ENCODE measurements at places on chromosomes 7 and 10. TPM values are rescaled to one million over a fixed set of nuclear protein-coding genes. Genes with fewer than 3 reads are reported as not detected.

DNA sequence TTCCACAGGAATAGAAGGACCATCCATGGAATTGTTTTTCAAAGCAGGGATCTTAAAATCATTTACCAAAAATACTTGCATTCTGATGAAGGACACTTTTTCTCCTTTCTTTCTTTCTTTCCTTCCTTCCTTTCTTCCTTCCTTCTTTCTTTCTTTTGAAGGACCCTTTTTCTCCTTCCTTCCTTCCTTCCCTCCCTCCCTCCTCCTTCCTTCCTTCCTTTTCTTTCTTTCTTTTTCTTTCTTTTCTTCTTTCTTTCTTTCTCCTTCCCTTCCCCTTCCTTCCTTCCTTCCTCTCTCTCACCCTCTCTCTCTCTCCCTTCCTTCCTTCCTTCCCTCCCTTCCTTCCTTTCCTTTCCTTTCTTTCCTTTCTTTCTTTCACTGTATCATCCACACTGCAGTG, 74.8 kb downstream of the PRKCQ start:
- H3K27me3 ChIP-seq, result no peaks in the 10 kb centered on the region
- no peaks in the 10 kb centered on the region for H3K4me1 ChIP-seq
- H3K4me3 ChIP-seq, result no peak overlapping the region
- no peak for DNase-seq
- no peak overlapping the region for H3K27ac ChIP-seq

DNA sequence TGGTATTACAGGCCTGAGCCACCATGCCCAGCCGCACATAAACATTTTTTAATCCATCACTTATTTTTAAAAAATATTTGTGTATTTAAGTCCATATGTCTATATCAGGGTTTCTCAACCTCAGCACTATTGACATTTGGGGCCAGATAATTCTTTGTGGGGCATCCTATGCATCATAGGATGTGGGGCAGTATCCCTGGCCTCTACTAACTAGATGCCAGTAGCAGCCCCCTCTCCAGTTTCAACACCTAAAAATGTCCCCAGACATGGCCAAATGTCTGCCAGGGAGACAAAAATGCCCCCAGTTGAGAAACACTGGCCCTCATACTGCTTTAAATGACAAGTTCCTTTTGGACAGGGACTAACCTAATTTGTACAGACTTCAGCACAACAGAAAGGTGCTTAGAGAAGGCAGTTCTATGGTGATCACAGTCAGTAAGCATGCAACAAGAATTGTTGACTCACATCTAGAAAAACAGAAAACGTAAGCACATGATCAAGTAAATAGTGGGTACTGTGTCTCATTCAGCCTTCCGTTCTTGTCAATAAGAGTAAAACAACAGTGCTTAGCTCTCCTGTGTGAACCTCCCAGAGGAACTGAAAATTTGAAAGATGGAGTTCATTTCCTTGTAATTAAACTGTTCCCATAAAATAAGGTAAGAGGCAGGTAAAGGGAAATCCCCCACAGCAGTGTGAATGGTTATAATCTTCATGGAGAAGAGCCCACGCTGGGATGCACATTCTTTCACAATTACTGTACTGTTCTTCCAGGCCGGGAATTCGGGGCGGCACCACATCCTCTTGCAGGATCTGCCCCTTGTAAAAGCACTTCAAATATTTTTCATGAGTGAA, 17.3 kb upstream of the ADRB1 start:
- H3K4me3 ChIP-seq, result no peak overlapping the region
- H3K4me1 ChIP-seq, result peaks cover under 1% of the 10 kb centered on the region
- no peak for DNase-seq
- peak overlapping the region; percentile 26 for H3K27ac ChIP-seq
- no peaks in the 10 kb centered on the region for H3K27me3 ChIP-seq

- no peaks in the 10 kb centered on the region for H3K36me3 ChIP-seq
- H3K27me3 ChIP-seq, result no peaks in the 10 kb centered on the region
- no peaks in the 10 kb centered on the region for H3K4me1 ChIP-seq
- no peak overlapping the region for H3K4me3 ChIP-seq
- H3K27ac ChIP-seq, result no peak overlapping the region
Observed at GRCh38 chr7:89593125-89593524, 561.1 kb upstream of the STEAP1 start.

GRCh38 chr10:133173860-133174640, 14.0 kb downstream of the KNDC1 start:
- H3K27me3 ChIP-seq, result no peaks in the 10 kb centered on the region
- no peak for DNase-seq
- no peaks in the 10 kb centered on the region for H3K36me3 ChIP-seq
- H3K27ac ChIP-seq, result no peak overlapping the region
- H3K4me1 ChIP-seq, result no peaks in the 10 kb centered on the region

GRCh38 chr10:57334523-57334922, 933.2 kb downstream of the IPMK start:
- no peaks in the 10 kb centered on the region for H3K27me3 ChIP-seq
- H3K4me1 ChIP-seq, result no peaks in the 10 kb centered on the region
- no peak for DNase-seq
- H3K4me3 ChIP-seq, result no peak overlapping the region
- H3K27ac ChIP-seq, result no peak overlapping the region

GRCh38 chr10:80292607-80293239, 3.3 kb upstream of the MAT1A start:
- DNase-seq, result no peak
- H3K27ac ChIP-seq, result no peak overlapping the region
- H3K4me3 ChIP-seq, result no peak overlapping the region
- no peaks in the 10 kb centered on the region for H3K4me1 ChIP-seq
- no peaks in the 10 kb centered on the region for H3K36me3 ChIP-seq
- H3K27me3 ChIP-seq, result no peaks in the 10 kb centered on the region

- H3K4me1 ChIP-seq, result no peaks in the 10 kb centered on the region
- no peak overlapping the region for H3K4me3 ChIP-seq
- DNase-seq, result no peak
Observed at GRCh38 chr7:105916603-105917002, 40.2 kb upstream of the ATXN7L1 start.

DNA sequence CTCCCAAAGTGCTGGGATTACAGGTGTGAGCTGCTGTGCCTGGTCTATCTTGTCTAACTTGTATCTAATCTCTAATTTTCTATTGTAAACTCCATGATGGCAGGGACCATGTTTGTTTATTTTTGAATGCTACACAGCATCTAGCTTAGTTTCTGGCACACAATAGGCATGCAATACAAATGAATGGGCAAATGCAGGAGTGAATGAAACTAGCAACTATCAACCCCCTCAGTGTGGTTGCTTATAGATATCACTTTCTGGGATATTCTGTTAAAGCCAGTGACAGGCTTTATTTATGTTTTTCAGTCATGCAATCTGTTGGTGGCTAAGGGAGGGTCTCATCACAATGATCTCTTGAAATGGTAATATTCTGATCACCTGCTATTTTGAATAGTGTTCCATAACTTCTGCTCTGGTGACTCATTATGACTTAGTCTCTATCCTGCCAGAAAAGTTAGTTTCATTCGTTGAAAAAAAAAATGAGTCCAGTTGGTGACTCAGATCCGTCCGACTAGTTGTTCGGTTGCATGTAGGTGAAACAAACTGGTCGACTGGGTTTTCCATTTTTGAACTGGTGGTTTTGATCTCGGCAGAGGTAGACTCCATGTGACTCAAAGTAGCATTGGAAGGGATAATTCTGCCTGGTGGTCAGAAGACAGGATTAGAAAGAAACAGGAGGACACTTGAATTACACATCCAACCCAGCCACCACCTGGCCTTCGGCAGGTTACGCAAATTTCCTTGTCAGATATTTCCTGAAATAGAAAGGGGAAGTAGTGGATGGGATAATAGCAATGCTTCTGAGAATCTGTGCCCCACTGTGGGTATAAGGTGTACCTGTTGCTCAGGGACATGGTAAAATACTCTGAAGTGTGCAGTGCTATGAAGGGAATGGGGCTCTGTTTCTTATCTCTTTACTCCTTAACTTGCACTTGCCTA, 76.8 kb downstream of the GATA3 start:
- H3K4me3 ChIP-seq, result no peak overlapping the region
- H3K27me3 ChIP-seq, result no peaks in the 10 kb centered on the region
- no peak for DNase-seq
- no peaks in the 10 kb centered on the region for H3K36me3 ChIP-seq
- H3K4me1 ChIP-seq, result no peaks in the 10 kb centered on the region
- no peak overlapping the region for H3K27ac ChIP-seq

DNA sequence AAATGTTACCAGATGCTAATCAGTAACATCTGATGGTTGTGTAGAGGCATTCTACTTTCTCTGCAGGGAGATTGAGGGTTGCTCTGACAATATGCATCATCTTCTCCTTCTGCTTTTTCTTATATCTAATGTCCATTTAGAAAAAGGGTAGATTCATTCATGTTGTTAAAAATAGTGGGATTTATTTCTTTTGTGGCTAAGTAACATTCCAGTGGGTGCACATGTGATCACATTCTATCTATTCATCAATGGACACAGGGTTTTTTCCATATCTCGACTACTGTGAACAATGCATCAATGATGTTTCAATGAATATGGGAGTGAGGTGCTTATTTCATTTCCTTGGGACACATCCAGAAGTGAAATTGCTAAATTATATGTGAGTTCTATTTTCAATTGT, 103.9 kb downstream of the CRPPA start:
- no peaks in the 10 kb centered on the region for H3K27me3 ChIP-seq
- H3K4me1 ChIP-seq, result no peaks in the 10 kb centered on the region
- H3K27ac ChIP-seq, result no peak overlapping the region
- DNase-seq, result no peak
- no peak overlapping the region for H3K4me3 ChIP-seq
- no peaks in the 10 kb centered on the region for H3K36me3 ChIP-seq

- no peak overlapping the region for H3K4me3 ChIP-seq
- no peak overlapping the region for H3K27ac ChIP-seq
- H3K27me3 ChIP-seq, result no peaks in the 10 kb centered on the region
- no peak for DNase-seq
- no peaks in the 10 kb centered on the region for H3K4me1 ChIP-seq
Observed at GRCh38 chr10:70584366-70584765, 18.2 kb downstream of the PRF1 start.

DNA sequence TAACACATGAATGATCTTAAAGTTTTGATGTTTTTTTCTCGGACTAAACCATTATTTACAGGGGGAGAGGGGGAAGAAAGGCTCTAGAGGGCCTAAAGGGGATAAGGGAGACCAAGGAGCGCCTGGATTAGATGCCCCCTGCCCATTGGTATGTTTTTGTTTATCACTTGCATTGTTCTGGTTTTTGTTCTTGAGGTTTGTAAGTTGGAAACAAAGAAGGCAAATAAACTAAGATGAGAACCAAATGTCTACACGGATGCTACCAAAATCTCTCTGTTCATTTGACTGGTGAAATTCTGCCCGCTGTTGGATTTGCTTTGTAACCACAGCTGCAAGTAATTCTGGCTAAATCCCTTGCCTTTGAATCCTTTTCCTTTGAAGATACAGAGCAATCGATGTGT, 99.8 kb upstream of the MACROH2A2 start:
- H3K4me1 ChIP-seq, result no peaks in the 10 kb centered on the region
- no peak overlapping the region for H3K4me3 ChIP-seq
- DNase-seq, result no peak
- H3K27me3 ChIP-seq, result no peaks in the 10 kb centered on the region

DNA sequence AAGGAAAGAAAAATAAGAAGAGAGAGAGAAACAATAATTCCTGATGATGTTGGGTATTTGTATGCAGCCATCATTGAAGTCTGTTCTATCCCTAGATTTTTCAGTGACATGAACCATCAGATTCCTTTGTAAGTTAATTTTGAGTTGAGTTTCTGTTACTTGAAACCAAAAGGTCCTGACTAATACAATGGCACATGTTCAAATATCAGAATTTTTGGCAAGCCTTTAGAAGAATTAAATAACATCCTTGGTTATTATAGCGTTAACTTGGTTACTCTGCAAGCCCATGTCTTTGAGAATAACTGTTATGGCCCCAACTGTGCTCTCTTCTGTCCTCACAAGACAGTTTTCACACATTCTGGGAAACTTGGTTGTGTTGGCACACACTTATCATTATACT, 66.5 kb downstream of the SYPL1 start:
- H3K36me3 ChIP-seq, result no peaks in the 10 kb centered on the region
- no peak overlapping the region for H3K4me3 ChIP-seq
- no peak overlapping the region for H3K27ac ChIP-seq
- no peaks in the 10 kb centered on the region for H3K27me3 ChIP-seq

DNA sequence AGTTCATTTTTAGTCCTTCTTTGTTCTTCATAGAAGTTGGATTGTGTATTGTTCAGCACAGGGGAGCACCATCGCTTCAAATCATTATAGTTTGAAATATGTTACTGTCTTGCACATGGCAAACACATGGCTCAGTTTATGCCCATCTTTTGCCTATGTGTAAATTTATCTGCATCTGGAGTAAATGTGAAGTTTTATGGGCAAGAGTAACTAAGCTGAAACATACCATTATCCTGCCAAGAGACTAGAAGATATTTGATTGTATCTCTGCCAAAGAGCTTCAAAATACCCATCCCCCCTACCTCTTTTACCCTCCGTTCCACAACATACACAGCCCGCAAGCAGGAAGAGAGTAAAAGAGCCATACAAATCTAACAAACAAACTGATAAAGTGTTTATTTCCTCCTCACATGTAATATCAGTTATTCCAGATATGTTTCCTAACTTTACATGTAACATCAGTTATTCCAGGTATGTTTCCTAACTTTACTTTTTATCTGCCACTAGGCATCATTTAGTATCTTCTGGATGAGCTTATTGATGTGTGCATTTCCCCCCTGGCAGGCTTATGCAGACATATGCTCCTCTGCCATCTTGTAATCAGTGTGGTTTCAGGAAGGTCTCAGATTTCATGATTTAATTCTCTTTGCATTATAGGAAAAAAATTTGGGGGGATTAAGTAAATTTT, 127.7 kb downstream of the SRI start:
- H3K4me3 ChIP-seq, result no peak overlapping the region
- no peaks in the 10 kb centered on the region for H3K4me1 ChIP-seq
- H3K27me3 ChIP-seq, result no peaks in the 10 kb centered on the region
- no peak for DNase-seq

- H3K27me3 ChIP-seq, result no peaks in the 10 kb centered on the region
- no peaks in the 10 kb centered on the region for H3K36me3 ChIP-seq
- DNase-seq, result no peak
- H3K4me1 ChIP-seq, result peaks cover 9% of the 10 kb centered on the region
- H3K27ac ChIP-seq, result peak overlapping the region; percentile 11
Observed at GRCh38 chr10:91556691-91557566, 75.9 kb downstream of the PPP1R3C start.

DNA sequence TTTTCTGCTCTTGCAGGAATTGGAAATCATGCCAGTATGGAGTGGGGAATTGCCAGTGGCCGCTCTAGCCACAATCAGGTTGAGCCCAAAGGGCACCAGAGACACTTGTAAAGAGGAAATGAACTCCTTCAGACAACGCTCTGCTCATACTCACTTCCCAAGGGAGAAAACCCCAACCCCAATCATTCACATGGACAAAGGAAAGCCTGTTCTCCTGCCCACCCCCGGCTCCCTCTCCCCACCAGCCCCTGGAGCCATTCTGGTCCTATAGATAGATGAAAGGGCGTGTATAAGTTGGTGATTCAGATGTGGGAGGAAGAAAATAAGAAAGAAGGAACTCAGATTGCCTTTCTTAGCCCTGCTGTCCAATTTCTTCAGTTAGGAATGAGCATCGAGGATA, 57.4 kb downstream of the GFRA1 start:
- H3K27ac ChIP-seq, result no peak overlapping the region
- no peaks in the 10 kb centered on the region for H3K36me3 ChIP-seq
- no peaks in the 10 kb centered on the region for H3K4me1 ChIP-seq
- no peak for DNase-seq

Gene CHCHD1
- total RNA-seq, result 33.2 TPM

Gene AOAH
- 4.8 TPM for total RNA-seq

Gene ZNF503
- total RNA-seq, result 23.9 TPM

Gene MARVELD1
- total RNA-seq, result 32.8 TPM

Gene SLC16A12
- 4.4 TPM for total RNA-seq

Gene PIK3AP1
- total RNA-seq, result 15.6 TPM

Gene IQUB
- 2.0 TPM for total RNA-seq

Gene SEC24C
- total RNA-seq, result 87.6 TPM

Gene MMP21
- not detected for total RNA-seq
